ENCODE measurements at places on chromosomes 2 and 18.

- DNase-seq = no peak
Measured at GRCh38 chr2:159898441-159898840, 100.4 kb upstream of the CD302 start.

DNA sequence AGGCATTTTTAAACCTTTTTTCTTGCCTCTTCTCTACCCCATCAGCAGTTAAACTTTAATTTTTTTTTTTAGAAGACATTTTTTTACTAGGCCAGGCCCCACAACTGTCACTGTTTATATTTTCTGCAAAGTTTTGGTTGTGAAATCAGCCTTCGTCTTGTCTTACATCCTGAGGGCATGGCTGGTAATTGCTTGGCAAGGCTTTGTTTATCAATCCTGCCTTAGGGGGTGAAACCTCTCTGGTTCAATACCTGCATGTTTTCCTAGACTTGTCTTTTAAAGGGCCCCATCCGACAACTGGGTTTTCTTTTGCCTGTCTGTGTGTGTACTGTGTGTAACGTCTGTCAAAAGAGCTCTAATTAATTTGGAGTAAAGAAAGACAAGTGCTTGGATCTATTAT lies 330.0 kb upstream of the CWC22 start:
- DNase-seq = no peak

GRCh38 chr18:13661779-13662256 lies 64.5 kb downstream of the FAM210A start:
- no peak for DNase-seq

- DNase-seq = peak; percentile 30
Measured at GRCh38 chr2:204881655-204882054, 336.4 kb downstream of the PARD3B start.

DNA sequence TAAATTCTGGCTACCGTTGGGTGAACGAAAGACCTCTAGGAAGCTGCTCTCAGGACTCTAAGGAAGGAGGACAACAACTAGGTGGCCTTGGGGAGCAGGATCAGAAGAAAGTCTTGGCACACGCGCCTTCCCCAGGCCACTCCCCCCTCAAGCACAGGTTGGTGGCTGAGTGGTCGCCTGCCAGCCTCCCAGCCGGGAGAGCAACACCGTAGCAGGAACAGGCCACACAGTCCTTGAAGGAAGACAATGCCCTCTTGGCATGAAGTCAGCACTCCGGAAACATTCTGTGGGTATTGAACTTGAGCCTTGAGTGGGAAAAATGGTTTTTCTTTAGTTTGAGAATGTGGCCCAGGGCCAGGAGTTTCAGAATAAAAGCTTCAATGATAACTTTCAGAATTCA lies 87.4 kb upstream of the AGAP1 start:
- DNase-seq = no peak

- no peak for DNase-seq
Measured at GRCh38 chr2:42298132-42298531, 62.9 kb downstream of the COX7A2L start.

- DNase-seq = peak; percentile 46
Measured at GRCh38 chr2:85409845-85410583, at the start of gene CAPG. Gene CAPG, minus strand, starts transcription at chr2:85410366. Its CDS starts 8,221 bp downstream, at chr2:85402145.

DNA sequence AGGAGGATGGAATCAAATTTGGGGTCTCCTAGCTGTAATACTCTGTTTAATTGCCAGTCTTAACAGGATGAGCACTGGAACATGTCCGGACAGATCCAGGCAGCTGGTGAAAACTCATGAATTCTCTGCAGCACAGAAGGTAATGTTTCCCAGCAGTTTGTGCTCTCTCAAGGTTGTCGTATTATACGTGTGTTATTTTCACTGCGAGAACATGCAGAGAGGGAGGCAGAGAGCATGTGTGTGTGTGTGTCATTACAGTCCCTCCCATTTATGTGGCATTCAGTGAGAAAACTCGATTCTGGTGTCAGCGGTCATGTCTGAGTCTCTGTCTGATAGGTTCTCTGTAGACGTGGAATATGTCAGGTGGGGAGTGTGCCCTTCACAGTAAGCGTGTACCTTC lies 150.2 kb upstream of the POU3F3 start:
- no peak for DNase-seq

DNA sequence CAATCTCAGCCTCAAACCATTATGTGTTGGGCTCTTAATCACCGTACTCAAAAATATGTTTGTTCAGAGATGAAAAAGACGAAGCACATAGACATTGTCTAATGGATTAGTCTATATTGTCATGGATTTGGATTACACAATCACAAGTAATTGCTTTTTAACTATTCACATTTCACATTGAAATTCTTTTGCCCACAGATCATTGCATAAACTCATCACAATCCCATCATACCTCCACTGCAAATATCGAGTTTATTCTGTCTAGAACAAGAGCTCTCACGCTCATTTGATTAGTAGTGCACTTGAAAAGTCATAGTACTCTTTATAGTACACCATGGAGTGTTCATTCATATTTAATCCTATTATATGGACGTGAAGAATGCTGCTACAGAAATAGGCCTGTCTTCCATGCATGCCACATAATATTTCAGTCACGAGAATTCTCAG lies 97.9 kb upstream of the SOX11 start:
- no peak for DNase-seq

DNA sequence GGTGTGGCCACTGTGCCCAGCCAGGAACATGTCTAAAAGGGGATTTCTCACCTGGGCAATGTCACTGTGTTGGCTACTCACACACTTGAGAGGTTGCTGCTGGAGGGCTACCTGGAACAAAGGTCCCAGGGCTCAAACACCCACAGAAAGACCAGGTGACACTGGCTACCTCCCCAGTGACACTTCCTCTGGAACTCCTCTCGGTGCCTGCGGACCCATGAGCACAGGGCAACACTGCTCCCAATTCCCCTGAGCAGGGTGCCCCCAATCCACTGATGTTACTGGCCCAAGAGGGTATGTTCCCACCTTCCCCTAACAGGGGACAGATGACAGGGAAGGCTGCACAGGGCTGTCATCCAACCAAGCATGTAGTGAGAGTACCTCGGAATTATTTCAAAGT lies 5.8 kb downstream of the NPPC start:
- DNase-seq = no peak

- no peak for DNase-seq
Measured at GRCh38 chr2:154207288-154208047, 335.7 kb downstream of the GALNT13 start.

GRCh38 chr2:84925724-84926376 lies 20.4 kb downstream of the TMSB10 start:
- DNase-seq = peak; percentile 97

DNA sequence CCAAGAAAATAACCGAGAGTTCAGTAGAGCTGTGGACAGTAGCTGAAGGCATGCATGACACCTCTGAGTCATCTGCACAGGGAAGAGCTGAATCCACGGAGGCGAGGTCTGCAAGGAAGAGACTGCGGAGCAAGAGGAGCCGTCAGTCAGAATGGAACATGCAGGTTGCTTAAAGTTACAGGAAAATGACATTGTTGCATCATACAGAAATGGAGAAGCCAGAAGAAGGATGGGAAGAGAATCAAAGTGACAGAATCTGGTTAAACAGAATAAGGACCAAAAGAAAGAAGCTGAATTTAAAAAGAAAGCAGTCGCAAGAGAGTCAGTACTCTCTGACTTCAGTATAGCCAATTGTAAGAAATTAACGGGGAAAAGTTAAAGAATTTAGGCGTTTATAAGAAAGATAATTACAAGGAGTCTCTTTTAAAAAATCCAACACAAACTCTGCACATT lies 533.8 kb downstream of the ADCYAP1 start:
- no peak for DNase-seq

DNA sequence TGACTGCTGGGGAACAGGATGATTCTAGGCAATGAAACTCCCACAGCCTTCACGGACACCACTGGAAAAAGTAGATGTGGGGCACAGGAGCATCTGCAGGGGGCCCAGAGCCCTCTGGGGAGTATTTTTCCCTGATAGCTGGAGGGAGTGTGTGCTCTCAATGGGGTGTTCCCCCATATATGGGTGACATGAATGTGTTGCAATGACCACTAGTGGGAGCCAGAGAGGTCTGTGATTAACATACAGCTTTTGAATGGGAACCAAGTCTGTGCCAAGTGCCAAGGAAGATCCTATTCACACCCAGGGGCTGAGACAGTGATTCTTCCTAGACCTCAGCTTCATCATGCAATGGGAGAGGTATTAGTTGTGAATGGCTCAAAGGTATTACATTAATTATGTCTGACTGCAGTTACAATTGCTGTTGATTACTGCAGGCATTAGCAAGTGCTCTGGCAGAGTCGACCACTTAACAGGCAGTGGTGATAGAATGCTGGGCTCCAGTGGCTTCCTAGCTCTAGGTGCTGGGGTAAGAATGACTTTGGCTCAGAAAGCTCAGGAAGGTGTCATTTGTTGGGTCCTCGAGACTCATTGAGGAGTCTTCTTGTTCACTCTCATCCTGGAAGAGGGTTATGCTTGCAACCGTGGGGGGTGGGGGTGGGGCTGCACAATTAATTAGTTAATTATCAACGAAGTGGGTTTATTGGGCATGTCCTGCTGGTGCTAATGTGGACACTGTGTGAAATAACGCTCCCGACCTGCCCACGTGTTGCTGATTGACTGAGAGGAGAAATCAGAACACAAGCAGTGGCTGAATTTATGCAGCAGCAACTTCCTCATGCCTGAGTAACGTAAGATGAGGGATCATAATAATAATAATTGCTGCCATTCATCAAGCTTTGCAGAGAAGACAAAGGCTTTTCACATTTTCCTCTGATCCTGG lies 194.1 kb downstream of the CLIP4 start:
- peak; percentile 42 for DNase-seq

GRCh38 chr18:58861861-58862301 lies 2.8 kb upstream of the ZNF532 start:
- no peak for DNase-seq

DNA sequence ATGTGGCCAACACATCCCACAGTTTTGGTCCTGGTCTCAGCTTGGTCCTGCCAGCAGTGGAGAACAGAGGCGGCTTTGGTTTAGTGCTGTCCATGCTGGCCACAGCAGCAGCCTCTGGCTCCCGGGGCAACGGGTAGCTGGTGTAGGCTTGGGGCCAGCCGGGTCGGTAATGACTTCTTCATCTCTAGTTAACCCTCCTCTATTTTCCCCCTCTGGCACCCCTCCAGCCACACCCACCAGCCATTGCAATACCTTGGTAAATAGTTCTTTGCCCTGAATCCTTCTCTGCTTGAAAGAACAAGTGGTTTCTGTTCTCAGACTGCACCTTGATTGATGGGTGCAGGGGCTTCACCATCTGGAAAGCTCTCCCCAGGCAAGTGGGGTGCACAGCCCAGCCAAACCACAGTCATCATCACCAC lies 31.7 kb upstream of the ZNF396 start:
- DNase-seq = no peak

GRCh38 chr2:27185331-27186026 lies 26.4 kb upstream of the ATRAID start:
- DNase-seq = no peak

- DNase-seq = no peak
Measured at GRCh38 chr2:108228006-108228405, 11.8 kb upstream of the SULT1C3 start.

- DNase-seq = peak; percentile 23
Measured at GRCh38 chr2:178514664-178515063, 34.4 kb downstream of the PLEKHA3 start.

GRCh38 chr18:34648269-34648985 lies 61.7 kb upstream of the DTNA start:
- no peak for DNase-seq

DNA sequence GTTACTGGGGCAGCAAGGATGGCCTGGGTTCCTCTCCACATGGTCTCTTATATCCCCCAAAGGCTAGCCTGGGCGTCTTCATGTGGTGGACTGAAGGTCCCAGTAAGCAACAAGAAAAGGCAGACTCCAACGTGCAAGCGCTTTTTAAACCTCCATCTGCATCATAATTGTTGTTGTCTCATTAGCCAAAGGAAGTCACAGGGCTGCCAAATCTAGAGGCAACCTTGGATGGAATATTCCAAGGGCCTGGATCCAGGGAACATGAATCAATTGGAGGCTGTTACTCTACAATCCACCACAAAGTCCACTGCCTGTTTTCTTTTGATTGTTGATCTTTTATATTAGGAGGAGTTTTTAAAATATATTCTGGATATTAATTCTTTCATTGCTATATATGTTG lies 118.8 kb downstream of the SH3RF3 start:
- DNase-seq = no peak

GRCh38 chr2:138469411-138469810 lies 32.2 kb upstream of the SPOPL start:
- DNase-seq = no peak

GRCh38 chr18:55337908-55338521 lies 250.0 kb downstream of the TCF4 start:
- no peak for DNase-seq

GRCh38 chr2:20722592-20723240 lies 55.8 kb downstream of the GDF7 start:
- no peak for DNase-seq

DNA sequence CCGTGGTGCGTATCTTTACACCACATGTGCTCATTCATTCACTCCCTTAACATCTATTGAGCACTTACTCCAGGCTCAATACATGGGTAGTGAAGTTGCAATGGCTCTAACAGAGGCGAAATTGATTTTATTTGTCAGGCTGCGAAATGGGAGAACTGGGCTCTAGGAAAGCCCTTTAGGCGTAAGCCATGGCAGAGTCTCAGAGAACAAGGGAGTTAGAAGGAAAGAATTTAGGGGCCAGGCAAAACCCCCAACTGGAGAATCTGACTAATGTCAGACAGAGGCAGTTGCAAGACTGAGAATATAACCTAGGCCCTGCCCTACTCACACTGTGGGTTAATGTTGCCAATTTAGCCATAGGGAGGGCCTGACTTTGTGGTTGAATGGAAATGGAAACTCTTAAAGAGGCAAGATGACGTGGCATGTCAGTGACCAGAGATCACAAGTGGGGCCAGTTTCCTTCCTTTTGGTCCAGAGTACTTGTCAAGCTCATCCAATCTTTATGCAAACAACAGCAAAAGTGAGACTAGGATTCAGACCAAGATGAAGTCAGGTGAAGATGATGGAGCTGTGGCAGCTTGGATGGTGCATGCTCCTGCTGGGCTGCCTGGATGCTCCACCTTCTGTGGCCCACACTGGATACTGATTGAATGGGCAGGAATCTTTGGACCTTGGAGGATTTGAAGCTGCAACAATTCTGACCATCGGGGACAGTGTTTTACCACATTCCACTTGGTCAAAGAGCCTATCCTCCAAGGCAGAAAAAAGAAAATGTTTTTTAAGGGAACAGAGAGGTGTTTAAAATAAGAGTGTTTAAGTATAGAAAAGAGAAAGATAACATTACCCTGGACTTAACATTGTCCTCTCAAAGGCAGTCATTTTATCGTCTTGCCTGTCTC lies 92.2 kb downstream of the CAPN13 start:
- no peak for DNase-seq
